Activated CD4-positive, alpha-beta T cell treated with anti-CD3 and anti-CD28 coated beads, Interleukin-2, Interleukin-4, amounts not matched to agents 100 ng/mL and 50 ng/mL, durations not matched to agents 16 hours and 8 hours (primary cell): ENCODE measurements at places on chromosomes 7 and 10.

DNA sequence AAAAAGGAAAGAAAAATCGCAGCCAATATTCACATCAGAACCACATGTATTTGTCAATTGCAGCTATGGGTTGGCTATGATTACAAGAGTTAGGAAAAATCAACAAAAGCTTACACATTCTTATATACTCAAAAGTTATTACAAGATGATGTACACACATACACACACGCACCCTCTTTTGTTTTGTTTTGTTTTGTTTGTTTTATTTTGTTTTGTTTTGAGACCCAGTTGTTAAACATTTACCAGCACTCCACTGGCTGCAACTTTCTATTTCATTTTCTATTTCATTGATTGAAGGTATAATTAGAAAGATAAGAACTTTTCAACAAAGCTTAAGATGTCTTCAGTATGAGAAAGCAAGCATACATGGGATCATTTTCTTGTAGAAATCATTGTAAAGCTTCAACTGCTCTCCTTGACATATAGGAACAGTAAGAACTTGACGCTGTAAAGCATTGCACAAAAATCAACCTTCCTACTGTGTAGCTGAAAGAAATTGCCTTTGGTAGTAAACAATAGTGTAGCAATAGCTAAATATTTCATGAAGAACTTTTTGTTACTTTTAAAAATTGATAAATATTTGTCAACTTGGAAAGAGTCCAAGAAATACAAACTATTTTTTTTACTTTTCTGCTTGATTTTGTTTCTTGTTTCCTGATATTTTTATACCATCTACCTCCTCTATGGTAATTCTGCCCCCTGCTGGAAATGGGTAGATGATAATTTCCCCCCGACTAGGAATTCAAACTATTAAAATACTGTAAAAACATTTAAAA is 205.9 kb downstream of the MBL2 start:
- no peak for DNase-seq

GRCh38 chr7:138208142-138208570 is 131.9 kb downstream of the AKR1D1 start:
- no peak for DNase-seq

GRCh38 chr7:46781901-46782439 is 799.9 kb downstream of the TNS3 start:
- no peak for DNase-seq

DNA sequence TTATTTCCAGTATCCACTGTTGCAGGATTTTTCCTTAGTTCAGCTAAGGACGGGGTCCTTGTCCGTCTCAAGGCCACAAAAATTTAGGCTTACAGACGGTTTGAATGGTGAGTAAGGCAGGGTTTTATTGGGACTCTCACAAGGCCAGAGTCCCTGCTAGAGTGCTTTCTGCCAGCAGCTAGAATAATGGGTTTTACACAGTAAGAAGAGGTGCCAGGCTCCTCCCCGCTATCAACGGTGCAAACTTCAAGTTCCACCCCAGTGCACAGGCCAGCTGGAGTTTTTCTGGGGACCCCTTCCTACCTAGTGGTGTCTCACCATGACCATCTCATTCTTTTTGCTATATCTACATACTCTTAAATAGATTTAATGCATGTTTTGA is 198.5 kb upstream of the KCTD7 start:
- no peak for DNase-seq

- no peak for DNase-seq
Measured at GRCh38 chr7:87060288-87060537, 759 bp upstream of the ELAPOR2 start.

DNA sequence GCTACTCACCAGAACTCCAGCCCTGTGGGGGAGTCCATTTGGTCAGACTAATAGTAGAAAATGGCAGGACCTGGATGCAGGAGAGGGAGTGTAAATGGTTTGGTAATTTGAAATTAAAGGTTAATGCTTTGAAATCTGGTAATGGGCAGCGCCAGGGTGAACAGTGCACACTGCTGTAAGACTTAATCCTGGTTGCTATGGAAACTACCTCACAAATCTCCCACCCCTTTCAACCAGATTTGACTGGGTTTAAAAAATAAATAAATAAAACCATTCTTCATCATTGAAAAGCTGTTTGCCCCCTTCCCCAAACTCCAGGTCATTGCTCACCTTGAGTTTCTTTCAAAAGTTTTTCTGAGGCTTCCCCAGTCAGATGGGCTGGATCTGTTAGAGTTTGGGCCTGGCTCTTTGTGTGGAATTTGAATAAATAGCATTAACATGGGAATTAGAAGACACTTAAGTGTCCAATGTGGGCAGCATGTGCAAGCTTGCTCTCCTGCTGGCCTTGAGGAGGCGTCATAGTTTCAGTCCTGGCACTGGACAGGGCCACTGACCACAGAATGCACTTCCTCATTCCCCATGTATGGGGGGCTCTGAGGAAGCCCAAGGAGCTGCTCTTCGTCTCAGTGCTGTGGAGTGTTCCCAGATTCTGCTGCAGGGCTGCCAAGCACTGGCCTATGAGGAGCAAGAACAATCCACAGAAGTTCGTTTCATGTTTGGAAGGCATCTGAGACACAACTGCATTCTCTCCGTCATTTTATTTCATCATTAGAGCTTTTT is 90.7 kb downstream of the LRRC4 start:
- no peak for DNase-seq

- DNase-seq: no peak
Measured at GRCh38 chr10:127033216-127034033, 128.2 kb downstream of the DOCK1 start.

GRCh38 chr7:15652776-15653290 is 33.6 kb downstream of the MEOX2 start:
- no peak for DNase-seq
